ENCODE measurements at places on chromosomes 16 and 17.
A peak's percentile ranks its signal among the peaks of the same experiment; 100 is the strongest.

- no peak for DNase-seq
Observed at GRCh38 chr17:40103688-40104087, 3.3 kb upstream of the NR1D1 start.

- peak; percentile 43 for DNase-seq
Observed at GRCh38 chr17:55430541-55431288, 9.1 kb upstream of the MMD start.

GRCh38 chr17:51912939-51913338 lies 245.6 kb downstream of the CA10 start:
- DNase-seq: no peak

- no peak for DNase-seq
Observed at GRCh38 chr17:73603971-73604370, 40.3 kb downstream of the SDK2 start.

DNA sequence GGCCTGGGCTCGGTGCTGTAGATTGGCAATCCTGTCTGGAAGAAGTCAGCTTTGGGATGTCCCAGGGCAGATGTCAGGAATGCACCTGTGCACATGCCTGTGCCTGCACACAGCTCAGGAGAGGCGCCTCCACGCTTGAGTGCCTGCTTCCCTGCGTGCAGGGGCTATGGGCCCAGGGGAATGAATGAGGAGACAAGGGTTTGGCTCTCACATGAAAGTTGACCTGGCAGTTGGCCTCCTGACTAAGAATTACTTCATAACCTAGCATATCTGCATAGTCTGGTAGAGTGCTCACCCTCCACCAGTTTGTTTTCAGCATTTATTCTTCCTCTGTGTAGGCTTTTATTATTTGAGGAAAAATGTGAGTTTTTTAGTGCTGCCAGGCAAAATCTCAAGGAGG lies 50.0 kb downstream of the PLD6 start:
- no peak for DNase-seq

DNA sequence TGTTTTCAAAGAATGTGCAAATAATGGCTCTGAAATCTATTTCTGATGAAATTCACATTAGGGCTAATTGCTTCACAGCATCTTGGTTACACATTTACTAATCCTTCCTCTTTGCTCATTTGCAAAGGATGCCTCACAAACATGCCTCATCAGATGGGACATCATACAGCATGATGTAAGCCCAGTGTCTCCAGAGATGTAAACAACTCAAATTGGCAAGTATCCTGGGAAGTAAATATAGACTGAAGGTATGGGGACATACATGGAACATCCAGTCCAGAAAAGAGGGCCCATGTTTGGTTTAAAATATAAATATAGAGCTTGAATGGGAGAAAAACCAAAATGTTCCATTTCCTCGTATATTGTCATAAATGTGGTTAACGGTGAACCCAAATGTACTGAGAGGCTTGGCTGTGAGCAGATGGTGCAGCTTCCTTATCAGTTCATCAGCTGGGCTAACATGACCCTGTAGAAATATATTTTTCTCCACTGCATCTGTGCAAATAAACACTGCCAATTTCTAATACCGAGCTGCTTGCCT lies 142.9 kb upstream of the NUDT7 start:
- DNase-seq: peak; percentile 47

GRCh38 chr17:81901167-81902022 lies 643 bp upstream of the NPB start:
- DNase-seq: no peak

GRCh38 chr17:38892083-38892482 lies 22.2 kb downstream of the LASP1 start:
- DNase-seq: no peak

DNA sequence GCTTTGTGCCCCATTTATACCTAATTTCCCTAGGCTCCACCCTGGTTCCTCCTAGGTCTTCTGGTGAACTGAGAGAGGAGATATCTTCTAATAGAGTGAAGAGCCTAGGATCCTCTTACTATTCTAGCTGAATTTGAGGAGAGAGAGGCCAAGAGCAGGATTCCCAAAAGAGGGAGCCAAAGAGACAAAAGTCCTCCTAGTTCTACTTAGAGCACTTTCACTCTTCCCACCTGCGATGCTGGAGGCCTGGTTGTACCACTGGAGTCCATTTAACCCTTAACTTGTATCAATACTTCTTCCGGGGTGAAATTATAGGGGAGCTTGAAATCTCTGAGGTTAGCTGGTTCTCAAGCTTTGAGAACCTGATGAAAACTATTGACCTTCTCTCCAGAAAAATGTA lies 3.4 kb upstream of the SSH2 start:
- DNase-seq: no peak

DNA sequence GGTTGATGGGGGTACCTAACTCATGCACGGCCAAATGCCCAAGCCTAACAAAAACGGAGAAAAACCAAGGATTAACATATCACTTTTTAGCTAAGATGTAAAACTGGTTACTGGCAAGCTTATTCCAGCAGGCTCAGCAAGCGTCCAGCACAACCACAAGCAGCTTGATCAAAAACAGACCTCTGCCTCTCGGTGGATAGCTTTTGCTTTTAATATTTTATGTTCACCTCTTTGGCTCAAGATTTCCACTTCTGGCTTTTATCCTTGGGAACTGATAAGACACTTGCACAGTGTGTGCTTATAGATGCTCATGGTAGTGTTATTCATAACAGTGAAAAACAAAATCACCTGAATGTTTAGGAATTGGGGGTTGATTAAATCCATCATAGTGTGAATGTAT lies 206.9 kb upstream of the CACNG5 start:
- no peak for DNase-seq

DNA sequence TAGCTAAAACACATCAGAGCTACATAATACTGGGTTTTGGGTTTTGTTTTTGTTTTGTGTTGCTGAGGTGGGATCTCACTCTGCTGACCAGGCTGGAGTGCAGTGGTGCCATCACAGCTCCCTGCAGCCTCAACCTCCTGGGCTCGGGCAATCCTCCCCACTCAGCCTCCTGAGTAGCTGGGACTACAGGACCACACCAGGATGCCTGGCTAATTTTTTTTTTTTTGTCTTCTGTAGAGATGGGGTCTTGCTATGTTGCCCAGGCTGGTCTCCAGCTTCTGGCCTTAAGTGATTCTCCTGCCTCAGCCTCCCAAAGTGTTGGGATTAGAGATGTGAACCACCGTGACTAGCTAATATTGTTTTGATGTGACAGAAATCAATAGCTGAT lies 6.2 kb downstream of the MEAK7 start:
- DNase-seq: no peak

DNA sequence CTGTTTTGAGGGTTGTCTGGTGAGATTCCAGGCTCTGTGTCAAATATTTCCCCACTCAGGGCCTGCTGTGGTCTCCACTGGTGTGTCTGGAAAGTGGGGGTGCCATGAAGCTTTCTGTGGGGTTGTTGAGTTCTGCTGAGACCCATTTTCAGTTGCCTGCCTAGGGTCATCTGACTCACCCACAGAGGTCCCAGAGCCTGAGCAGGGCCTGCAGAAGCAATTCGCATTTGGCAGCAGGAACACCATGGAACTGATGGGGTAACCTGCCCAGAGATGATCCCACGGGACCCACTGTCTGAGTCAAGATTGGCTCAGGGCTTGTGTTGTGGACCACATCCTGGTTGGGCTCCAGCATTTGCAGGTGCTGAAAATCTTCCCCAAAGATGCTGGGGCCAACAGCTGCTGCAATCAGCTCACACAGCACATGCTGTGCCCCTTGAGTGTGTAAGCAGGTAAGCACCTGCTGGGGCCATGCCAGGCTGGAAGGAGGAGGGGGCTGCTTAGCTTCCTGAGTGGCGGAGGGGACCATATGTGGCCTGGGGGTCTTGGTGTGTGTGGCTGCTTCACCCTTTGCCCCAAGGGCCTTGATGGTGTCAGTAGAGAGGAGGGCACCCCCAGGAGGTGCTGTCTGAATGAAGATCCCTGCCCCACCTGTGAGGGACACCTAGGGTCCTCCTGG lies 1726.1 kb downstream of the TP53TG3F start:
- no peak for DNase-seq

DNA sequence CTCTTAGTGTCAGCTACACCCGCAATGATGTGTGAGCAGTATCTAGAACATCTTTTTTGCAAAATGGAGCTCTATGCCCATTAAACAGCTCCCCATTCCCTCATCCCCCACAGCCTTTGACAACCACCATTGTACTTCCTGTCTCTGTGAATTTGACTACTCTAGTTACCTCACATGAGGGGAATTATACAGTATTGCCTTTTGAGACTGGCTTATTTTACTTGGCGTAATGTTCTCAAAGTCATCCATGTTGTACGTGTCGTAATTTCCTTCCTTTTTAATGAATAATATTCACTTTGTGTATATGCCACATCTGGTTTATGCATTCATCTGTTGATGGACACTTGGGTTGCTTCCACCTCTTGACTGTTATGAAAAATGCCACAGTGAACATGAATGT lies 23.2 kb upstream of the CCL22 start:
- DNase-seq: no peak

DNA sequence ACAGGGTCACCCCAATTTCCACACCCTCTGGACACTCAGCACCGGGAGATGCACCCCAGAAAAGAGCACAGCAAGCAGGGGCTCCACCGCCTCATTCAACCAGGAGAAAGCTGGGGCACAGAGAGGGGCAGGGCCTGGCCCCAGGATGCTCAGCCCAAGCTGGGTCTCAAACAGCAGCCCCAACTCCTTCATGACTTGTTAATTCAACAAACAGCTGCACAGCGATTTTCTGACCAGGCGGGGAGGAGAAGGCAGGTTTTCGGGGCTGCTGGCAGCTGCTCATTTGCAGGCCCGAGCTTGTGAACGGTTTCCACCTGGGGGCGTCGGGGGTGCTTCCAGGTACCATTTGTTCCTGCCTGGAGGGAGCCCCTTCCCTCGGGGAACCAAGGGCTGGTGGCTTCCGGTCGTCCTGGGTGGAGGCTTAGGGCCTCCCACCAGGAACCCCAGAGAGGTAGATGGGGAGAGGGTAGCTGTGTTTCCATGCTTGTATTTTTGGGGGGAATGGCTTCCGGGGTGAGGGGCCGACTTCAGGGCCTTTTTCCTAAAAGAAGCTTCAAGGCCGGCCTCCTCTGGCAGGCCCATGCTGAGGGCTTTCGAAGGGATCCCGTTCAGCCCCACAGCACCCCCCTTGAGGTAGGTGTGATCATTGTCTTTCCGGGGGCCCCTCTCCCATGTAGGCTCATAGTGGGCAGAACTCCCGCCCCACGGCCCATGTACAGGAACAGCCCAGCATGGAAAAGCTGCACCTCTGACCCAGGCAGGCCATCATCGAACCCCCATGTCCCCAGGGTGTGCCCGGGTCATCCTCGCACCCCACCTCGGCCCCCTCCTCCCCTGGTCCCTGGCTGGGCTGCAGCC lies 191.6 kb upstream of the GSE1 start:
- no peak for DNase-seq

GRCh38 chr17:48389903-48390302 lies 40.1 kb downstream of the SKAP1 start:
- no peak for DNase-seq

DNA sequence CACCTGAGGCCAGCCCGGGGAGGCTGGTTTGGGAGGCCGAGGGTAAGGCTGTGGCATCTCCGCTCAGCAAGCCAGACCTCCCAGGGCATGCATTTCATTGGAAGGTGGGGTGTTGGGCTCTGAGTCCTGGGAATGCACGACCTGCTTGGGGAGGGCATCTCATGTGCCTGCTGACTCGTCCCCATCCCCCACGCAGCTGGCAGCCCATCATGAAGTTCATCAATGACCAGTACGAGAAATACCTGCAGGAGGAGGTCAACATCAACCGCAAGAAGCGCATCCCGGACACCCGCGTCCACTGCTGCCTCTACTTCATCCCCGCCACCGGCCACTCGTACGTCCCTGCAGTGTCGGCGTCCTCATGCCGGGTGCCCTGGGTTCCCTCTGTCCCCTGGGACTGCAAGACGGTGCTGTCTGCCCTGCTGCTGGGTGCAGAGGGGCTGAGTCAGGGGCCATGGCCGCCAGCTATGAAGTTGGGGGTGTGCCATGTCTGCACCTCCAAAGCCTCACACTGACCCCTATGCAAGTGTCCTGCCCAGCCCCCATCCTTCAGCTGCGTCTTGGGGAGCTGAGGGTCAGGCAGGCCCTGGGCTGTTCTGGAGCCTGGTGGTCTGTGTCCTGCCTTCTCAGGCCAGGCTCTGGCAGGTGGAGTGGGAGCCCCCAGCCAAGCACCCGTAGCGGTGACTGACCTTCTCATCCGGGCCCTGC lies 347.9 kb downstream of the SEC14L1 start:
- no peak for DNase-seq

- no peak for DNase-seq
Observed at GRCh38 chr17:66222798-66223350, 6.3 kb downstream of the APOH start.

GRCh38 chr17:65753348-65753747 lies 191.9 kb upstream of the AXIN2 start:
- no peak for DNase-seq

- DNase-seq: no peak
Observed at GRCh38 chr16:3508736-3509135, 7.9 kb downstream of the CLUAP1 start.

DNA sequence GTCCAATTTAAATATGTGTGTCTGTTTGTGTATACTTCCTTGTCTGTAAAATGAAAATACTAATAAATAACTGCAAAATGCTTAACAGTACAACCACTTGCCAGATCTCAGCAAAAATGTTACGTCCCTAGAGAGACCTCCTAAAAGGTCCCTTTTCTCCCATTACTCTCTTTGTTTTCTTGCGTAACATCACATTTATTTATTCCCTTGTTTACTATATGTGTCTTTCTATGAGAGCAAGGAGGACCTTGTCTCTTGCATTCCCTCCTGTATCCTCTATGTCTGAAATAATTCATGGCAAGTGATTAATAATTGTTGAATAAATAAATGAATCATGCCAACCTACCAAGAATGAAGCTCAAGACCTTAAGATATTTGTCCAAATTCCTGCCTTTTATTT lies 1.9 kb downstream of the ACSM3 start:
- DNase-seq: no peak

DNA sequence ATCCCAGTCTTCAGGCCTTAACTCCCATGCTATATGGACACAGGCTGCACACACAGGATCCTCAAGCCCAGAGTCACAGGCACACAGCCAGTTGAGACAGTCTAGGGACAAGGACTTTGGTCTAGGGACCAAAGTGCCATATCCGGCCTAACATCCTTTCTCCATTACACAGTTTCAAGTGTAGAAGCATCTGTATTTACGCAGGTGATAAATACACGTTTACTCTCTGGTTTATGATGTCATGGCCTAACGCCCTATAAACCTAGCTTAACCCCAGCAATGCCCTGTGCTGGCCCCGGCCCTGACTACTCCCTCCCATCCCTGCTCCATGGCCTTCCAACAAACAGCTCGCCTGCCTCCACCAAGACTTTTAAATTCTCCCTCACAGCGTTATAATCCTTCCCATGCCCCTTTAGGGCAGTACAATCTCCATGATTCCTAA lies 17.1 kb downstream of the CUEDC1 start:
- DNase-seq: no peak
